H1 (cell line): ENCODE measurements at places on chromosomes 3 and 15. TPM values are rescaled to one million over a fixed set of nuclear protein-coding genes. Genes with fewer than 3 reads are reported as not detected.

GRCh38 chr3:20608054-20608738 lies 422.2 kb upstream of the SGO1 start:
- DNase-seq, result no peak

FETUB gene
- not detected in 2 replicates for total RNA-seq

GRCh38 chr3:182726258-182727142 lies 66.8 kb upstream of the ATP11B start:
- no peak for DNase-seq

DNA sequence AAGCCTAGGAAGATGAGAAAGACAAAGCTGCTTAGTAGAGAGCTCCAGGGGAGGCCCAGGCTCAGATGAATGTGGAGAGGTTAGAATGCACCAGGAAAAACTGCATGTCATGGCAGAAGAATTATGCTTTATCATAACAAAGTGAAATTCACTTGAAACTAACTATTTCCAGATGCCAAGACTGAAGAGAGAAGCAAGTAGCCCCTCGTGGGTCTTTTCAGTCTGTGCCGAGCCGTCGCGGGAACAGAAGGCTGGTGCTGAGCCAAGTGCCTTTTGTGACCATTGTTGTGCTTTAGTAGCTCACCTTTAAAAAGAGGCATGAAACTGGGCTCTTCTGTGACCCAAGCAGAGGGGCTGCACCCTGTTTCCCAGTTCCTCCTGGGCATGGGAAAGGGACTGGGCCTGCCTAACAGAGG lies 73.2 kb downstream of the CHDH start:
- DNase-seq, result no peak

EHD4 gene
- 24.5 and 25.6 TPM in 2 replicates for total RNA-seq

GRM7 gene
- total RNA-seq, result 0.24 TPM in 1 of 2 replicates, not detected in the other
